ENCODE measurements at places on chromosomes 13 and 19.
A peak's percentile ranks its signal among the peaks of the same experiment; 100 is the strongest.

DNA sequence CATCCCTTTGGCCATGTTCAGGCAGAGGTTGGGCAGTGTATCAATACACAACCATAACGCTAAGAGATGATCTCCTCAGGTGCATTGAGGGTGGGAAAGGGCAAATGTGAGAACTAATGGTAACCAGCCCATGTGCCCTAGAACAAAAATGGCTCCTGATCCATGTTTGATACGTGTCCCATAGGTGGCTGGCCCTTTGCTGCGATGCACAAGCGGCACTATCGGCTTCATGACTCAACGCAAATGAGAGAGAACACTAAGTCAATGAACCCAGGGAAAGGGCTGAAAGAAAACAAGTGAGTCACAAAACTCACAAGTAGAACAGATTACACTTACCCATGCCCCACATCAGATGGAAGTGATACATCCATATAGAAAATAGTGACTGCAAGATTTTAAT lies 201.7 kb downstream of the ABCC4 start:
- no peak for DNase-seq

GRCh38 chr19:14138576-14139265 lies 2.3 kb upstream of the ASF1B start:
- peak; percentile 12 for DNase-seq

GRCh38 chr13:65342541-65343337 lies 1887.4 kb downstream of the PCDH9 start:
- DNase-seq: no peak

- DNase-seq: no peak
Measured at GRCh38 chr19:31160336-31160926, 188.8 kb downstream of the TSHZ3 start.

GRCh38 chr19:8064911-8065874 lies 12.6 kb downstream of the CCL25 start:
- no peak for DNase-seq

DNA sequence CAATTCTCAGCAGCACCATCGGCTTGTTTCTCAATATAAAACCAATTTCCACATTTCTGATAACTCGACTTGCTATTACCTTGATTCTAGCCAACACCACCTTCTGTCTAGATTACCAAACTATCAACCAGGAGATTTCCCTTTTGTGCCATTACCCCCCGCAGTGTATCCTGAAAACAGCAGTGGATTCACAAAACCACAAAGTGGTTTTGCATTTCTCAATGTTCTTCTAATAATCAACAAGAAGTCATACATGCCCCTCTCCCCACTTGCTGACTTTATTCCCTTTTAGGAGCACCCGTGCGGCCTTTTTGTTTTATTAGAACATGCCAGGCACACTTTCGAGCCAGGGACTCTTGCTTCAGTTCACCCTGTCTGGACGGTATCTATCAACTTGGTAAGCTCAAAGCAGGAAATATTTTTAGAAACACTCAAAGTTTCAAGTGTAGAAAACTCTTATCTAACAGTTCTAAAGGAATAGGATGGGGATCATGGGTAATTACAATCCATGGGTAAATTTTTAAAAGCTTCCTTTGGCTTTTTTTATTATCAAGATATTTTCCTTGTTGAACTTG lies 967.4 kb downstream of the EFNB2 start:
- no peak for DNase-seq

DNA sequence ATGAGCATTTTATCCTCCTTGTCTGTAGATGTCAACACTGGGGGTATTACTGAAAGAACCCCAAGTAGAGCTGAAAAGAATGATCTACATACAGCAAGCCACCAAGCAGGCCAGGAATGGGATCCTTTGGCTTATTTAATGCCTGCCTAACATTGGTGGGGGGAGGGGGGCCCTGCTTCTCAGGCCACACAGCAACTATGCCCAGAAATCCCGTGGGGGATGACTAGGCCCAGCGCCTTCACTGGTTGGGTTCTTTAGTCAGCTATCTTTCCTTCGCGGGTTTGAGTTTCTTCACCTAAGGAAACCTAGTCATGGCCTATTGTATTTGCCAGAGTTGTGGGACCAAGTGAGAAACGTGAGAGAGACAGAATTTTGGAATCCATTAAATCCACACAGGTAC lies 80.5 kb downstream of the CCNA1 start:
- DNase-seq: no peak

DNA sequence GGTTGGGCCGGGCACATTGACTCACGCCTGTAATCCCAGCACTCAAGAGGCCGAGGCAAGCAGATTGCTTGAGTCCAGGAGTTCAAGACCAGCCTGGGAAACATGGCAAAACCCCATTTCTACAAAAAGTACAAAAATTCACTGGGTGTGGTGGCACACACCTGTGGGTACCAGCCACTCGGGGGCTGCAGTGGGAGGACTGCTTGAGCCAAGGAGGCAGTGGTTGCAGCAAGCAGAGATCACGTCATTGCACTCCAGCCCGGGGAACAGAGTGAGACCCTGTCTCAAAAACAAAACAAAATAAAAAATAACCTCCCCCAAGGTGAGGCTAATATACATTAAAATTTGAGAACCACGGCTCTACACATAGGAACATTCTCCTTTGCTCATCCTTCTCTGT lies 24.9 kb downstream of the NLRP13 start:
- no peak for DNase-seq

GRCh38 chr13:97274829-97275649 lies 52.9 kb downstream of the MBNL2 start:
- DNase-seq: no peak

- DNase-seq: no peak
Measured at GRCh38 chr13:92172191-92172590, 773.8 kb downstream of the GPC5 start.

DNA sequence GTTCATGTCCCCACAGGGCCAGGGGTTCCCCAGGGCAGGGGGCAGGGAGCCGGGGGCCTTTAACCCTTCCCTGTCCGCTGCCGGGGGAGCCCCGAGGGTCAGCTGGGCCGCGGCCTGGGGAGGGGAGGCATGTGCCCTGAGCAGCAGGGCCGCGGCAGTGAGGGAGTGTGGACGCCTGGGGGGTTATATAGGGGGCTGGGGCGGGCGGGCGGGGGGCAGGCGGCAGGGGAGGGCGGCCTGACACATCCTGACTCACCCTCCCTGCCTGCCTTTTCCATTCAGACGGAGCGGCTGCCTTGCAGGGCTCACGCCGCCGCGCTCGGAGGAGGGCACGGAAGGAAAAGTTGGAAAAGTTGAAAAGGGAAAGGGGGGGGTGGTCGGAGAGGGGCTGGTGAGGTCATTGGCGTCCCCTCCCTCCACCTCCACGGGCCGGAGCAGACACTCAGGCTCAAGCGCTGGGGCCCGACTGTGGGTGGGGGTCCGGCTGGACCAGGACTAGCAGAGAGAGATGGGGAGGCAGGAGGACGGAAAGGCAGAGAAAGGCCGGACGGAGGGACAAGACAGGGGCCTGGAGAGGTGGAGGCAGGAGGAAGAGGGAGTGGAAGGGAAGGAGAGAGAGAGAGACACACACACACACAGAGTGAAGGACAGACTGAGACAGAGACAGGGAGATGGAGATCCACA lies at the start of gene IL11:
IL11 (minus strand) TSS at position 159 of the 684 bp plus-strand sequence; CDS start at position 6, 153 bp downstream.
- no peak for DNase-seq

GRCh38 chr13:29362849-29363604 lies 232.5 kb downstream of the SLC7A1 start:
- peak; percentile 30 for DNase-seq

Measured in DMS79 treated with DMSO at 0.1 percent for 48 hours (cell line).